ENCODE measurements at places on chromosomes 16 and 17.

DNA sequence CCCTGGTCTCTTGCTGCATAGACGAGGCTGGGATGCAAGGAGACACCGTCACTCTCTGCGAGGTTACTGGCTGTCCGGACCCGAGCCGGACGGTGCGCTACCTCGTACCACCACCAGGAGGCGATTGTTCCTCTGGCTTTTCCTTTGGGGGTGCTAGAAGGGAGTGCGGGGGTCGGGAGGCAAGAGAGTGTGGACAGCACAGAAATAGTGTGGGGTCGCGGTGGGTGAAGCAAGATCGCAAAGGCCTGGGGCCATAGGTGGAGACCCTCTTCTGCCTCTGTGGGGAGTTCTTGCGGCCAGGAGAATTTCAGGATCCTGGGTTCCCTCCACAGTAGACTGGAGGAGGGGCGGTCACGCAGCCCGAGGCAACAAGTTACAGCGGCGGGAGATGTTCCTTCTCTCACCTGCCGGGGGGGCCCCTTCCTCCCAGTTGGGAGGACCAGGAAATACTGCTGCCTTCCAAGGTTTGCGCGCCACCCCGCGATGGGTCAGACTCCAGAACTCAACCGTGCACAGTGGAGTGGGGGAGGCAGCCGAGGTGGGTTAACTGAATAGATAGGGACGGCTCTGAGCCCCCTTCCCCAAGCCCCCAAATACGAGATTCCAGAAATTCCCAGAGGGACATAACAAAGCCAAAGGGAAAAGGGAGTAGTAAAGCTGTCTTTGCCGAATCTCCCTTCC lies 6.9 kb downstream of the PHOSPHO1 start:
- peak; percentile 61 for DNase-seq

DNA sequence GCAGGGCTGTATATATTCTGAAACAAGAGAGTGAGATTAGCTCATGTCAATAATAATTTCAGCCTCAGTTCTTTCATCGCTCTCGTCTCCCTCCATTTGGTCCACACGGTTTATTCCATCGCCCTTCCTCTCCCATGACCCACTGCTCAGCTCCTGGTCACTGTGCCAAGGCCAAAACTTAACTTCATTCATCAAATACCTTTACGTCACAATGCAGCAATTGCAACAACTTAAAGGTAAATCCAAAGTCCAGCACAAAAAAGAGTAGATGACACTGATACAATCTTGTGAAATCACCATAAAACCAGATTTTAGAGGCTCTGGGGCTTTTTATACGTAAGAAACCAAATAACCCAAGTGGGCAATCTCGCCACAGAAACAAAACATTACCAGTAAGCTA lies 72.0 kb downstream of the ANKRD11 start:
- no peak for DNase-seq

DNA sequence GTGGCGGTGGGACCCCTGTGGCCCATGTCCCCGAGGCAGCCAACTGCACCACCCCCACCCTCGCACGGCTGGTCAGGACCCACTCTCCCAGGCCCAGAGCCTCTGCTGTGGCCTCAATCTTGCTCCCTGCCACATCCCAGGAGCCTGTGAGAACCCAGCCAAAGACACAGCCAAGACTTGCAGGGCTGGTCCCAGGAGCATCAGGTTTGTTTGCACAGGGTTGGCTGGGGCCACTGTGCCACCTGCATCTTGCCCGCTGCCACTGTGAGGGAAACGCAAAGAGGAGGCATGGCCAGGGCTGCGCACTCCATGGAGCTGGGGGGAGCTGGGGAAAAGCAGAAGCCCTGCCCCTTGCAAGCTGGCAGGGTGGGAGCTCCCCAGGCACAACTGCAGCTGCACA lies 92.5 kb downstream of the SSH2 start:
- DNase-seq, result no peak

DNA sequence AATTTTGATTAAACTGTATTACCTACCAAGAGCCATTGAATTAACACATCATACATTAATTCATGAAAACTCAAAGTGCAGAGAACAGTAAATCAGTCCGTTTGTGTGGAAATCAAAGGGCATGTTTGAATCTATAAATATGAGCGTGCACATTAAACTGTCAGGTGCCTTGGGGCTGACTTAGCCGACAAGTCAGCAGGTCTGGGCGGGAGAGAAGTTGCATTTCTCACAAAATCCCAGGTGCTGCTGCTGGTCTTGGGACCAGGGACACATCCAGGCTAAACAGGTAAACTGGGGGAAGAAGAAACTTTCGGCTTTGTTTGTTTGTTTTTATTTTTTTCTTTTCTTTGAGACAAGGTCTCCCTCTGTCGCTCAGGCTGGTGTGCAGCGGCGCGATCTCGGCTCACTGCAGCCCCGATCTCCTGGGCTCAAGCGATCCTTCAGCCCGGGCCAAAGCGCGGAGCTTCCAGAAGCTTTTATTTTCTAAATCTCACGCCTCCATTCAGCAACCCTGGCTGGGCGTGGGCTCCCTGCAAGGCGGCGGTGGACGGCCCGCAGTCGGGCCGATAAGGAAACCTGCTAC lies 213.9 kb downstream of the MRTFB start:
- DNase-seq, result peak; percentile 64

DNA sequence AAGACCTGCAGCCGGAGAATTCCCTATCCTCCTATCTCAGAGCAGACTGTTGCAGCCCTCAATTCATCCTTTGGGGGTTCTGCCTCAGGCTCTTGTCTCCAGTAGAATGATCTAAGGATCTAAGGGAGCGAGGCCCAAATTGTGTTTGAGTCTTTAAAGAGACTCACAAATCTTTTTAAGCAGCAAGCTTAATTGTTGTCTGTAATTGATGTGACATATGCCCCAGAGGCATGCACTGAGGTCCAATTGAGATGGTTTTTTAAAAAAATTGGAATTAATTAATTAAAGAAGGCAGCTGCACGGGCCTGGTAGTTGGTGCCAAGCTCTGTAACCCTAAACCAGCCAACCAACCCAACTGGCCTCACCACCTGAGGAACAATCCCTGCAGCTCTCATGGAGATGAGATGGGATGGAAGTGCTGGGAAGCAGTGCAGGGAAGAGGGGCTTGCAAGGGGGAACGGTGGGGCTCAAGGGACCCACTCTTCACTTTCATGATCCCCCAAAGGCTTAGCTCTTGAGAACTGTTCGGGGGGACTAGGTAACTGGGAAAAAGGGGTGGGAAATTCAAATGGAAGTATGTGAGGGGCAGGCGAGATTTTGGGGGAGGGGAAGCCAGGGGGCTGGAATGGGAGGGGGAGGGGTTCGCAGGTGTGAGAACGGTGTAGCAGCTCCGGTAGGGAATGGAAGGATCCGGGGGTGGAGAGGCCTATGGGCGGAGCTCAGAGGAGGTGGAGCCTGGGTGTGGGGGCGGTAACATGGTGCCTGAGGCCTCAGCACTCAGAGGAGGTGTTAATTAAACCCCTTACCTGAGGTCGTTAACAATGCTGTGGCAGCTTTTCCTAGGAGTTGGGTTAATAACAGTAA lies 9.2 kb upstream of the ZNF652 start:
- DNase-seq, result no peak

DNA sequence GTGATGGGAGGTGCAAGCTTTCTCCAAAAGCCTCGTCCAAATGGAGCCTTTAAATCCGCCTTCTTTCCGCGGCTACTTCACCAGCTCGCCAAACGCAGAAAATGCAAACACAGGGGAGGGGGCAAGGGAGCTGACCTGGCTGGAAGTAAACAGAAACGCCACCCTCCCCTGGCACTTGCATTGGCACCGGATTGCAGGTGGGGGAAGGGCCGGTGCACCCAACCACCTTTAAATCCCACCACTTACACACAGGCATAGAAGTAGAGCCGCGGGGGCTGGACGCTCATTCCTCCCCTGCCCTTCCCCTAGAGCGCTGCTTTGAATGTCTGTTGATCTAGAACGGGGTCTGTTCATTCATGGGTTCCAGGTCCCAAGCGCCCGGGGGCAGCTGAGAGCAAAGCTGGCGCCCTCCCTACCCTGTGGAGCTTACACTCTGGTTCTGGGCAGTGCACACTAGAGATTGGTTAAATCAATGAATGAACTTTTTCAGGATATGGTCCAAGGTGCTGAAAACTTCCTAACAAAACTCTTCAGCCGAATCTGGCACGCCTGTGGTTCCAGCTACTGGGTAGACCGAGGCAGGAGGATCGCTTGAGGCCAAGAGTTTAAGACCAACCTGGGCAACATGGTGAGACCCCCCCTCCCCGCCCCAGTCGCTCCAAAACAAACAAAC lies 920 bp upstream of the ZCCHC14 start:
- peak; percentile 31 for DNase-seq

- DNase-seq, result peak; percentile 61
Observed at GRCh38 chr17:1882836-1883235, 53.0 kb downstream of the RPA1 start.

DNA sequence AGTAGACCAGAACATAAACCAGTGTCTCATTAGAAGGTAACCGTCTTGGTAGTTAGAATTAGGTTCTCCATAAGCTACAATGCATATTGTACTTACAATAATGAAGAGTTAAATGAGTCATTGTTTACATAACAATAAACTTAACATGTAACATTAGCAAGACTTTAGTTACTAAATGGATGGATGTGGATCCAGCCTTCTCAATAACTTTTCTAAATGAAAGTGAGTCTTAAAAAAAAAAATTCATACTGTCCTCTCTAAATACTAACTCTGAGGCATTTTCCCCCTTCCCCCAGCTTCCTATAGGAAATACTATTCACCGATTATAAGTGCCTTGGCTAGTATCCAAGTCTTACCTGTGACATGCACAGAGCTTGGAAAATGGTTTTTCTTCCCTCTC lies 155.3 kb downstream of the CYB561 start:
- DNase-seq, result no peak

DNA sequence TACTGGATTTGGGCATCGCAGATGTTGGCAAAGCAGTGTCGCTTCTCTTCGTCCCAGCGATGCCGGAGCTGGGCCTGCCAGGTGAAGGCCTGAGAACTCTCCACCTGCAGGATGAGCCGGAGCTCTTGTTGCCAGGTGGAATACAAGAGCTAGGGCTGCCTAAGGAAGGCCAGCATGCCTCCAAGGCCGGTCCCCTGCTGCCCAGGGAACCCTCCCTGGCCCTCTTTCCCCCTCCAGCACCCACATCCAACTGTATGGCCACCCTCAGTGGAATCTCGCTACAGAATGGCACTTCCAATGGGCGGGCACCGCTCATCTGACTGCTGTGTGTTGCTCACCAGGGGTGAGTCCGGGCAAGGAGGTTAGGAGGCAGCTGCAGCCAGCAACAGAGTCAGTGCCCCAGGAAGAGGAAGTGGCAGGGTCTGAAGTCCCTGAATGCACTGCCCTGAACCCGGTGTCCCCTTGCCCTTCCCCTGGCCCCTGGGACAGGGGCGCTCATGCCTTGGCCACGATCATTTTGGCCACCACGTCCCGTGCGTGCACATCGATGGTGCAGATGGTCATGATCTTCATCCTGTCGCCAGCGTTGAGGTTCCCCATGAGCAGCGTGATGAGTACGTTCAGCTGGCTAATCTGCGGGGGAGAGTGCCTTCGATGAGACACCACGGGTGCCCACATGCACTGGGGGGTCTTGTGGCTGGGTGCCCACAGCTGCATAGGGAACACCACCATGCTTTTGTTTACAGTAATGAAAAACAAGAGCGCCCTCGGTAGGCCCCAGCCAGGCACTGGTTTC lies 75.8 kb downstream of the DNAH17 start:
- no peak for DNase-seq

GRCh38 chr16:51343411-51343810 lies 192.3 kb upstream of the SALL1 start:
- peak; percentile 56 for DNase-seq
